Progenitor cell of endocrine pancreas (in vitro differentiated cells): ENCODE measurements at places on chromosomes 7 and 10.

DNA sequence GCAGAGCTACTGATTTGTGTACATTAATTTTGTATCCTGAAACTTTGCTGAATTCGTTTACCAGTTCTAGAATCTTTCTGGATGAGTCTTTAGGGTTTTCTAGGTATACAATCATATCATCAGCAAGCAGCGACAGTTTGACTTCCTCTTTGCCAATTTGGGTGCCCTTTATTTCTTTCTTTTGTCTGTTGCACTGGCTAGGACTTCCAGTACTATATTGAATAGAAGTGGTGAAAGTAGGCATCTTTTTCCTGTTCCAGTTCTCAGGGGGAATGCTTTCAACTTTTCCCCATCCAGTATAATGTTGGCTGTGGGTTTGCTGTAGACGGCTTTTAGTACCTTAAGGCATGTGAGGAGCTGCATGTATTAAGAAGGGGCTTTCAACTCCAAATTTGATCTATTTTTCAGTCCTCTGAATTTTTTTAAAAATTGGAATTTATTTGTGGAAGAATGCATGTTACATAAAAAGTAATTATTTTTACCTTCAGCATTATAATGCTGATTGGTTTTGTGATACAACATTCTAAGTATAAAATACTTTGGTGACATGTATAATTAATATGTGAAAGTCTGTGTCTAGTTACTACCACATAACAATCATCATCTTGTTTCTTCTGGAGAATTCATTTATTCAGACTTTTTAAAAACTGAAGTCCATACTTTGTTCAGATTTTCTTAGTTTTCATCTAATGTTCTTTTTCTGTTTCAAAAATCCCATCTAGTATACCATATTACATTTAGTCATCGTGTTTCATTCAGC, 49.6 kb downstream of the CPED1 start:
- no peak for DNase-seq

- DNase-seq: no peak
Observed at GRCh38 chr10:58667658-58668310, 155.1 kb downstream of the BICC1 start.

DNA sequence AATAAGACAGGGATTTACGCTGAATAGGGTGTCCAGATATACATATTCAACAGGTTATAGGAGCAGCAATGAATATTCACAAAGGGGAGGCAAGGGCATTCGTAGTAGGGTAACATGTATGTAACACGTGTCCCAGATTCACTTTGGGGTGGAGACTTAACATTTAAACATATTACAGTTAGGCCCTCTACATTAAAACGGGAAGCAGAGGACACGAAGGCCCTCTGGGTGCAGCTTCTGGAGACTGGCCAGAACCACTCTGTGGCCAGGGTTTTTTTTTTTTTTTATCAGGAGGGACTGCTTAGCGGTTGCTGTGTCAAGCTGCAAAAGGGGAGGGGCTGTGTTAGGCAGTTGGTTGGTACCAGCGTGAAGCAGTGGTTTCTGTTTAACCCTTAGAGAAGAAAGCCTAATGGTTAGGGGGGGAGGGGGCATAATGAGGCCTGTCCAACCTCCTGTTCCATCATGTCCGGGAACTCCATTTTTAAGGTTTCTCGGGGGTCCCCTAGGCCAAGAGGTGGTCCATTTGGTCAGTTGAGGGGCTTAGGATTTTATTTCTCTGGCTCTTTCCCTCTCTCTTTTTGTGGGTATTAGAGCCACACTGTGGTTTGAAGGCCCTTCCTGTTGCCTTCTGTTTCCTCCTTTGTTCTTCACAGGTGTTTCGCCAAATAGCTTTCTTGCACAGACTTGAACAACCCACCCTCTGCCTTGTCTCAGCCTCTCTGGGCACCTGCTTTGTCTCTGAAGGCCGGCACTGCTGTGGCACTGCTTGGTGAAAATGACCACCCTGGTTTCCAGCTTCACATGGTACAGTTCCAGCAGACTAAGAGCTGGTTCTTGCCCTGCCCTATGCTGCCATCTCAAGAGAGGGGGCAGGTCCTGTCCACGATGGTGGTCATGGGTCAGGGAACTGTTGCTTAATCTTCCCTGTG, 26.4 kb downstream of the PRF1 start:
- no peak for DNase-seq

GRCh38 chr10:14003517-14004184, 327.1 kb downstream of the FRMD4A start:
- DNase-seq: no peak

DNA sequence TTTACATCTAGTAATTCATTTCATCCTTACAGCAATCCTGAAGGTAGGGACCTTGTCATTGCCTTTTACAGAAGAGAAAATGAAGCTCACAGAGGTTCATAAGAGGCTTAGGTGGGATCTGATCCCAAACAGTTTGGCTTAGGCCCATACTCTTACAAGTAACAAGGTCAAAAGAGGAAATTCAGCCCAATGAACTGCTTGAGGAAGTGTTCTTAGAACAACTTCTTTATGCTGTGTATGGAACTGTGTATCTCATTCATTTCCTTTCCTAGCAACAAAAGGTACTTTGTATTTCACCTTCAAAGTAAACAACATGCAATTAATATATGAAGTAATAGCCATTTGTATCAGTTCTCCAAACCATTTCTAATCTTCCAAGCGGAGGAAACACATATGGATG, 79.3 kb downstream of the AVL9 start:
- DNase-seq: no peak

DNA sequence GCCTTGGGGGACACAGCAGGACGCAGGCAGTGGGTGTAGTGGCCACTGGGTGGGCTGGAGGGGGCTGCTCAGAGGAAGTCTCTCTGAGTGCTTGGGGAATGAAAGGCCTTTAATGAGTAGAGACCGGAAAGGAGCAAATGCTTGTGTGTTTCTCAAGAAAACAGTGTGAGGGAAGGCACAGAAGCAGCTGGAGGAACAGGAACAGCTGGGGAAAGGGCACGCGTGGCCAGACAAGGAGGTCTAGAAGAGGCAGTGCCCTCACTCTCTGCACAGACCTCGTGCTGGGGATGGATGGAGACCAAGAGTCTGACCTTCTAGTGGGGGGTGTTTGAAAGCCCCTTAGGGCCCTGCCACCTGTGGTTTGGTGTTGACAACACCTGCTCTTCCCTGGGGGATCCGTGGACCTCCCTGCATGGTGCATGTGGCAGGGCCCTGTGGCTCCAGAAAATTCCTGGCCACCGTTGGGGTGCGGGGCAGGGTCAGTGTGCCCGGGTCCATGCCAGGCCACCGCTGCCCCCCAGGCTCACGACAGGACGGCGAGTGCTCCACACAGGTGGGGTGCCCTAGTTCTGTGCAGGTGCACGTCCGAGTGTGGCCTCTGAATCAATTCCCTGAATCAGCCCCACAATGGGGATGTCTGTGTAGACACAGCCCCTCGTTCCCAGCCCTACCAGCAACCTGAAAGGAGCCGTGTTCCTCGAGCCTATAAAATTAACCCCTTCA, 25.9 kb upstream of the FAM20C start:
- no peak for DNase-seq

DNA sequence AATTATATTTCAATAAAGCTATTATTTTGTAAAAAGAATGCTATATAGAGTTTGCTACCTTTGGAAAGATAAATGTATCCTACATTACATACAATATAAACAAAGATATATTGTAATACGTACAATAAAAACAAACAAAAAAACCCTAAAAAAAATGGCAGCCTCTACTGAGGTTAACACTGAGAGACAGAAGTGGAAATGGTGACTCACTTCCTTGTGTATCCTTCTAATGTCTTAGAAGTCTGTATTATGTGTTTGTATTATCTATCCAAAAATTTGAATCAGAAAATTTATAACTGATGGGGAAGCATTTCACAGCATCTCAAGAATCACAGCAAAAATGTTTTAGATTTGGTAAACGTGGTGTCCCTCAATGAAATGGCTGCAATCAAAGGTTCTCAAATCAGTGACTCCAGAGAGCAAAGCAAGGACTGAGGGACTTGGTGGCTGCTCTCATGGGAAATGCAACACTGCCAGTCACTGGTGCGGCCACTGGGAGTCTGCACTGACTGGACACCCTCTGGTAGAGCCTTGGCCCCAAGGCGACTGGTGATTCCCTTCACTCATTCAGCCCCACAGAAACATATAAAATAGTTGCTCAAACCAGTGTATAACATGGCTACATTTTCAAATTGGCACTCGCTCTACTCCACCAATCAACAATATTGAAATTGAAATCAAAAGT, 53.8 kb downstream of the PANK1 start:
- no peak for DNase-seq
